Glutamatergic neuron (in vitro differentiated cells): ENCODE measurements at places on chromosomes 3 and 15. TPM values are rescaled to one million over a fixed set of nuclear protein-coding genes. Genes with fewer than 3 reads are reported as not detected.

ZNF660 gene
- 35.4 TPM for total RNA-seq

SPTSSB gene
- 1.9 TPM for total RNA-seq

SV2B gene
- 7.1 TPM for total RNA-seq

SKOR1 gene
- 4.0 TPM for total RNA-seq

DNA sequence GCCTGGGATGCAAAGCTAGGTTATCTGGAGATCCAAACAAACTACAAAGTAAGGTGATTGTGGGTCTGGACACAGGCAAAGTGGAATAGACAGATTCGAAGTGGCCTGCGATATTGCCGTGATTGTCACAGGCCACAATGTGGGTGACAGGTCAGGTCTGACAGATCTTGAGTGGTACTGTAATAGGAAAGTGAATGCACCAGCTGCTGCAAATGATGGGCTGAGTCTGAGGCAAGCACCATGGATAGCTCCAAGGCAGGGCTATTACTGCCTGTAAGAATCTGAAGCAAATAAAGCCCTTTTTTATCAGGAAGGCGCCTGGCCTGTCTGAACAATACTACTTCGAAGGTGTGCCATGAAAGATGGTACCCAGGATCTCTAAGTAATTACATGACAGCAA is 10.0 kb downstream of the ARMC8 start:
- DNase-seq: no peak
- peak overlapping the region; percentile 38 for H3K27ac ChIP-seq
- H3K4me1 ChIP-seq: peaks cover 14% of the 10 kb centered on the region
- no peaks in the 10 kb centered on the region for H3K36me3 ChIP-seq

- no peaks in the 10 kb centered on the region for H3K4me1 ChIP-seq
- no peaks in the 10 kb centered on the region for H3K27me3 ChIP-seq
- no peak overlapping the region for H3K27ac ChIP-seq
These were observed 6.9 kb upstream of the RPL35A start for GRCh38 chr3:197942956-197943556.

DNA sequence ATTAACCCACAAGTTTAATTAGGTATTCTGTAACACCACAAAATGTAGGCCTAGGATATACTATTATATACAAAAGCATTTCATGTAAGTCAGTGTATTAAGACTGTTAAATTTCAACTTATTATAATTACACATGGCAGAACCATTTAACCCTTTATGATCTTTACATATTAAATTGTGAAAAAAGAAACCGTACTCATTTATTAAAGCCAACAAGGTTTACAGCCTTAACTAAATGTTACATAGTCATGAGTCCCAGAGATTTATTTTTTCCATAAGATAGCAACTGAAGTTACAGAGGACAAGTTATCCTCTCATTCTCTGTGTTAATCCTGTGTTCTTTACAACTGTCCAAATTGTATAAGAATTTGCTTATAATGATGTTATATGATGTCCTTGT is 615.8 kb upstream of the AGTR1 start:
- no peak overlapping the region for H3K4me3 ChIP-seq
- H3K36me3 ChIP-seq: no peaks in the 10 kb centered on the region
- H3K27me3 ChIP-seq: peaks cover 3% of the 10 kb centered on the region
- no peak for DNase-seq

- peak overlapping the region; percentile 75 for H3K27ac ChIP-seq
- H3K4me3 ChIP-seq: peak overlapping the region; percentile 9
- H3K36me3 ChIP-seq: no peaks in the 10 kb centered on the region
- H3K4me1 ChIP-seq: peaks cover 70% of the 10 kb centered on the region
- H3K27me3 ChIP-seq: peaks cover 8% of the 10 kb centered on the region
- peak; percentile 23 for DNase-seq
These were observed 121.1 kb upstream of the GOLIM4 start for GRCh38 chr3:168216851-168217250.

GRCh38 chr15:70514251-70514650 is 249.1 kb downstream of the UACA start:
- no peak overlapping the region for H3K4me3 ChIP-seq
- no peak for DNase-seq
- H3K36me3 ChIP-seq: peaks cover 26% of the 10 kb centered on the region
- H3K4me1 ChIP-seq: peaks cover 9% of the 10 kb centered on the region
- peaks cover 4% of the 10 kb centered on the region for H3K27me3 ChIP-seq

- H3K27ac ChIP-seq: no peak overlapping the region
- H3K4me1 ChIP-seq: peaks cover 2% of the 10 kb centered on the region
- no peaks in the 10 kb centered on the region for H3K36me3 ChIP-seq
- H3K27me3 ChIP-seq: no peaks in the 10 kb centered on the region
These were observed 683.5 kb downstream of the NTRK3 start for GRCh38 chr15:87573039-87573438.

- no peaks in the 10 kb centered on the region for H3K27me3 ChIP-seq
- no peak for DNase-seq
- H3K36me3 ChIP-seq: no peaks in the 10 kb centered on the region
- no peak overlapping the region for H3K4me3 ChIP-seq
- H3K27ac ChIP-seq: no peak overlapping the region
These were observed 369.6 kb downstream of the OTOL1 start for GRCh38 chr3:161866176-161866575.

DNA sequence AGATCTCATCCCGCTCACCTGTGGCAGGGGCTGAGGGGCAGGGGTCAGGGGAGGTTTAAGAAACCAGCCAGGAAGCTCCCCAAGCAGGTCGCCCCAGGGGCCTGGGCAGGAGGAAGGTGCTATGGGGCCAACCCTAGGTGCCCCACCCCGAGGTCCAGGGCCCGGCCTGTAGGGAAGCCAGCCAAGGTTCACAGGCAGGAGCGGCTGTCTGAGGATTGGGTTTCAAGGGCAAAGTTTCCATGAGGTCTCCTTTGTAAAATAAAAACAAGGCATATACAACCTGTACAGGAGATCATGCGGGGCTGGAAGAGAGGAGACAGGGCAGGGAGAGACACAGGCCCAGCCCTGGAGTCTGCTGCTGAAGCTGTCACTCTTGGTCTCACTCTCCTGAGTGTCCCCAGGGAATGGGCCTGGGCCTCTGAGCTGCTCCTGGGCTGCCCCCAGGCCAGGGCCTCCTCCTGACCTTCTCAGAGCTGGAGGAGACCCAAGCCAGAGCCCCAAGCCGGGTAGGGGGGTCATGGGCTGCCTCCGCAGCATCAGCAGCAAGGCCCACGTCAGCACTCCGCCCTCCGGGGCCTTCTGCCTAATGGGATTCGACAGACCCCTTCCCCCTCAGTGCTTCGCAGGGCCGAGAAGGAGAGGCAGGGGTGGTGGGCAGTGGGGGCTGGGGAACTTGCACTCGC is 5.5 kb downstream of the CPLX3 start:
- peak; percentile 64 for DNase-seq
- peaks cover 38% of the 10 kb centered on the region for H3K4me1 ChIP-seq
- H3K27ac ChIP-seq: no peak overlapping the region
- H3K27me3 ChIP-seq: peaks cover 3% of the 10 kb centered on the region
- peak overlapping the region; percentile 30 for H3K4me3 ChIP-seq
- H3K36me3 ChIP-seq: no peaks in the 10 kb centered on the region

DNA sequence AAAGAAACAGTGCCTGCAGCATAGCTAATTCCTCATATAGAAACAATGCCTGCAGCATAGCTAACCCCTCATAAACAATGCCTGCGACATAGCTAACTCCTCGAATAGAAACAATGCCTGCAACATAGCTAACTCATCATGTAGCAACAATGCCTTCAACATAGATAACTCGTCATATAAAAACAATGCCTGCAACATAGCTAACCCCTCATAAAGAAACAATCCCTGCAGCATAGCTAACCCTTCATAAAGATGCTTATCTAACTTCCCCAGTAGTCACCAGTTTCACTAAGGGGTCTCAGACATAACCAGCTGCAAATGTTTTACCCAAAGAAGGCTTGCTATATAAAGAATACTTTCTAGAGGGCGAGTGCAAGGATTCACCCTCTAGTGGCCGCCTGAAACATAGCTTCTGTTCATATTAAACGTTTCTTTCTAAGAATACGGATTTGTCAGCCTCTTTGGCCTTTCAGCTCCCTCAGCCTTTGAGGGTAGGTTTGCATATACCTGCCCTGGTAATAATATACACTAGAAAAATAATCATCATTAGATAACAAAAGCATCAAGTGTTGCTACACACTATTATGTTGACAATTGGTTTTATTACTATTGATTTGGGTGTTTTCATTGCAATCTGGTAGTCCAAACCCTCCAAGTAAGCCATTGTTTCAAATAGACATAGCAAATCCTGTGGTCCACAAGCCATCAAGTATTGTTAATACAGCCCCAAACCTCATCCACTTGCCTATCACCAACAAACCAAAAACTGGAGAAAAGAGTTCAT is 44.4 kb upstream of the FAN1 start:
- no peak for DNase-seq
- no peak overlapping the region for H3K4me3 ChIP-seq
- H3K36me3 ChIP-seq: no peaks in the 10 kb centered on the region
- H3K27ac ChIP-seq: no peak overlapping the region
- no peaks in the 10 kb centered on the region for H3K27me3 ChIP-seq

GRCh38 chr3:30320392-30320791 is 286.0 kb upstream of the TGFBR2 start:
- no peaks in the 10 kb centered on the region for H3K36me3 ChIP-seq
- no peak for DNase-seq
- H3K4me1 ChIP-seq: no peaks in the 10 kb centered on the region
- no peak overlapping the region for H3K4me3 ChIP-seq
- peaks cover 2% of the 10 kb centered on the region for H3K27me3 ChIP-seq

GRCh38 chr15:67303490-67304363 is 49.1 kb downstream of the IQCH start:
- no peaks in the 10 kb centered on the region for H3K27me3 ChIP-seq
- no peaks in the 10 kb centered on the region for H3K36me3 ChIP-seq
- H3K27ac ChIP-seq: no peak overlapping the region
- H3K4me1 ChIP-seq: no peaks in the 10 kb centered on the region
- no peak overlapping the region for H3K4me3 ChIP-seq
- DNase-seq: no peak
